ENCODE measurements at places on chromosomes 7 and 10.

DNA sequence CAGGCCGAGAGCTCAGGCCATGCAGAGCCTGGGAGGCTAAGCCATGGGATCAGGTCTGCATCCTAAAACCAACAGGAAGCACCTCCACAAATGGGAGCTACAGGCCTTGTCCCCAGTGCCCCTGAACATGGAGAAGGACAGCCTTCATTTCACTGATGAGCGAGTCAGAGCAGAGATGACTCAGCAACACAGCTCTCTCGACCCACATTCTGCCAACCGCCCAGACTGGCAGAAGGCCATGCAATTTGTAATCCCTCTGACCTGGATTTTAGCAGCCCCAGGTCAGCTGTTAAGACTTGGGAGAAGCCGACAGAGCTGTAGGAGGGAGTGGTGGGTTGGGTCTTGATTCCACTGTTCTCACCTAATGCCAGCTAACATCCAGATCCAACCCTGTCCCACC is 25.5 kb downstream of the VOPP1 start:
- no peak for DNase-seq

- no peak for DNase-seq
Measured at GRCh38 chr7:8146788-8147413, 115.1 kb downstream of the ICA1 start.

- DNase-seq: no peak
Measured at GRCh38 chr7:157444011-157444842, 107.4 kb downstream of the DNAJB6 start.

DNA sequence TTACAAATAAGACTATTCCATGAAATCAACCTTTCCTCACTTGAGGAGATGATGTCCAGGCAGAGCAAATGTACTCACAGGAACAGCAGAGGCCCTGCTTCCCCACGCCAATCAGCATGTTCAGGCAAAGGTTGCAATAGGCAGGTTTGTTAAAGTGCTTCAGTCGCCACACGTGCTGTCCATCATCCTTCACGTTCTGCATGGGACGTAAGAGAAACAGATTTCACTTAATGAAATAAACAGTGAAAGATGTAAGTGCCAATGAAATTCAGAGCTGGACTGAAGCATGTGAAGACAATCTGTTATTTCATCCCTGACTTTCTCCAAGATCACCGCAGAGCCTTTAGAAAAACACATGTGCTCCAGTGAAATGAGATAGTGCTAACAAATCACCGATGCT is 217.4 kb downstream of the DGKB start:
- DNase-seq: no peak

GRCh38 chr10:73494213-73494612 is 1.6 kb downstream of the PPP3CB start:
- DNase-seq: no peak

DNA sequence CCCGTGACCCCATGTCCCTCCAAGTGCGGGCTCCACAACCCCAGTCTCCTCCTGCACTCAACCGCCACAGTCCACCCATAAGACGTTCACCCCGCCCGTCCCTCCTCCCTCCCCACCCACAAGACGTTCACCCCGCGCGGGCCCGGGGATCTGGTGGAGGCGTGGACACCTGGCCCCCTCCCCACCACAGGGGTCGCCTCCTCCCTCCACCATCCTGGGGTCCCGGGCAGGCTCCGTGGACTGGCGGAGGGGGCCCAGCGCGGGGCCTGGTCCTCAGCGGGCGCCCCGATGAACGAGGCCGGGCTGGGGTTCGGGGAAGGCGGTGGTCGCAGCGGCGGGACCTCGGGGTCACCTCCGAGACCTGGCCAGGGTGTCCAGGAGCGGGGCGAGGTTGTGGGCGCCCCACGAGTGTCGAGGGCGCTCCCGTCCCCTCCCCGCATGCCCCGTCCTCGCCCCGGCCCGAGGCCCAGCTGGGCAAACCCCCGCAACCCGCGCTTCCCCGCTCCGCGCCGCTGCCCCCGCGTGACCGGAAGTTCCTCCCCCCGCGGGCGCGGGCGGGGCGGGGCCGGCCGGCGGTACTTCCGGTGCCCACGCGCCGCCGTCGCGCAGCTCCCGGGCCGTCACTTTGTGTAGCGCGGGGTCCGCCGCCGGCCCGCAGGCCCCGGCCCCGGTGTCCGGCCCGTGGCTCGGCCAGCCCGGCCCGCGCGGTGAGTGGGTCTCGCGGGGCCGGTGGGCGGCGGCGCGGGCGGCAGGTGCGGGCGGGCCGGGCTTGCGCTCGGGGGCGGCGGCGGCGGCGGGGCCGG is at the start of gene ZNF316:
Gene ZNF316 (plus strand): TSS at position 578 of the 803 bp plus-strand sequence. CDS start 5,092 bp downstream, outside the sequence.
- DNase-seq: peak; percentile 25

DNA sequence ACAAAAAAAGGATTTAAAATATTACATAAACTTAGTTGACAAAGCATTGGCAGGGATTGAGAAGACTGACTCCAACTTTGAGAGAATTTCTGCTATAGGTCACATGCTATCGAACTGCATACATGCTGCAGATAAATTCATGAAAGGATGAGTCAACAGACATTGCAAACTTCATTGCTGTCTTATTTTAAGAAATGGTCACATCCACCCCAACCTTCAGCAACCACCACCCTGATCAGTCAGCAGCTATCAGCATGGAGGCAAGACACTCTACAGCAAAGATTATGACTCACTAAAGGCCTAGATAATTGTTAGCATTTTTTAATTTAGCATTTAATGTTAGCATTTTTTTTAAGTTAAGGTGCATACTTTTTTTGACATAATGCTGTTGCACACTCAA is 73.6 kb downstream of the AGK start:
- no peak for DNase-seq

DNA sequence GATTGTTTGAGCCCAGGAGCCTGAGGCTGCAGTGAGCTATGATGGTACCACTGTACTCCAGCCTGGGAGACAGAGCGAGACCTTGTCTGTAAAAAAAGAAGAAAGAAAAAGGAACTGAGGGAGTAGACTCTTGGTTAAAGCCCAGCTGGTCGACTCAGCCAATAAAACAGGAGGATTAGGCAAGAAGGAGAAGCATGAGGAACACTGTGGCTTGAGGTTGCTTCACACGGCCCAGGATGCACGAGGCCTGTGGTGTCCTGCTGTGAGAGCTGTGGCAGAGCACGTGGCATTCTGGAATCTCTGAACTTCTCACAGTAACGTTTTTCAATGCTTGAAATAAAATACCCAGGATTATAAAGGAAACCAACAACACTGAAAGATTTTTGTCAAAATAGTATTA is 93.3 kb downstream of the CUL2 start:
- DNase-seq: no peak

DNA sequence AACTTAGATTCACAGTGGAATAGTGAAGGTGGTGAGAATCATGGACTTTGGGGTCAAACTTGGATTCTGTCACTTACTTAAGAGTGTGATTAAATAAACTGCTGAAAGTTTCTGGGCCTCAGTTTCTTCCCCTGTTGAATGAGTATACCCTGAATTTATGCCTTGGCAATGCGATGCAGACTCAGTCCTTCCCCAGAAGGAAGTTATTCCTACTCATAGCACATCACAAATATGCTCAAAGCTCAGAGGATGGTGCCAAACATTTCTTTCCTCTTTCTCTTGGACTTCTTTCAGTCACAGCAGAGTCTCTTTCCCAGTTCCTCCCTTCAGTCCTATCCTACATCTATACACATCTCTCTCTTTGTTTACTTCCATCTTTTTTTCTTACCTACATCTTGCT is 45.1 kb downstream of the ASB4 start:
- no peak for DNase-seq

GRCh38 chr10:68088740-68089139 is 13.7 kb upstream of the HERC4 start:
- no peak for DNase-seq

DNA sequence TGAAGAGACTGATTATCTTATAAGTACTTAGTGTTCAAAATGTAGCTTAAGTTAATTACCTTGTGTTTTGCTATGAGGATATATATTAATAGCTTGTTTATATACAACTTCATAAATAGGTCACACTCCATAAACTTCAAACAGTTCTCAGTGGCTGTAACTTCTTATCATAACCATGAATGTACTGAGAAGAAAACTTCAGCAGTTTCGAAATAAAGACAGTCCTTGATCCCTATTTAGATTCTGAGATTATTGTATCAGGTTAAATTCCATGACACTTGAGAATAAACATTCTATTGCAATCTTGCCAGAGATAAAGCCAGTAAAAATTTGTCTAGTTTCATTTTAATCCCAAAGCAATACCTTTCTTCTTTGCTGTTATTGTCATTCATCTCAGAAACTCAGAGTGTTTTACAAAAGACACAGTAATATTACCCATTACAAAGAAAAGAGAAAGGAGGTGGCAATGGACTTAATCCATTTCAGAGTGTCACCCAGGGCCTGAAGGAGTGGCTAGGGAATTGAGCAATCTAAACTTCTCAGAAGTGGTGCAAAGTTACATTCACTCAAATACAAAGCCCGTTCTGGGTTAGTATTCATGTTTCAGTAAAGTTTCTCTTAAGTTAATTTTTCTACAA is 403.6 kb downstream of the SEMA3D start:
- DNase-seq: no peak

DNA sequence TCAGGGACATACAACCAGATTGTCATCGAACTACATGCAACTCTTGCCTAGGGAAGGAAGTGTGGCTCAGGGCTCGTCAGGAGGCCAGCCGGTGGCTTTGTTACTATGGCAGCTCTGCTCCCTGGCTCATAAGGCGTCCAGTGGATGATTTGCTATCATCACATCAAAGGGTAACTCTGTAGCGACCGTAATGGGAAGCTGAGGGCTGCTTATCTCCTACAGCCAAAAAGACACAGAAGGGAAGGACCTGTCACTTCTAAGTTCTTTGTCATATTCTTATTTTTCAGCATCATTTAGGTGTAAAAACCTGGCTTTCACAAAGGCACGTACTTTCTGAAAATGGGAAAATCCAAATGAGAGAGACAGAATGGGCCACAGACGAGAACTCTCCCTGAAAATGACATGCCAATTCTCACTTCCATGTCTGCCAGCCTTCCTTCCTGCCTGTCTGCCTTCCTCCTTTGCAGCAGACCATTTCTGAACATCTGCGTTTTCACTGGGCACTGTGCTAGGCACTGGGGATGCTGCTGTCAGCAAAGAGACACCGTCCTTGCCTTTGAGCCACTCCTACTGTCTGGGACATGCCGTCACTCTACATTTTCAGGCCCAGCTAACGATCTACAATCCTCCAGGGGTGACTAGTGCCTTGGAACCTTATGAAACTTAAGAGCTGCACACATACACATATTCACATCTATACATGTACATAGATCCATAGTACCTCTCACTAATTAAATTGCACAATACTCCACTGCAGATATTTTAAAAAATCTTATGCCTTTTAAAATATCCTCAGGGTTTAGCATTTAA is 26.9 kb downstream of the ENKUR start:
- no peak for DNase-seq
